ENCODE measurements at places on chromosomes 2 and 18. TPM values are rescaled to one million over a fixed set of nuclear protein-coding genes. Genes with fewer than 3 reads are reported as not detected.
A peak's percentile ranks its signal among the peaks of the same experiment; 100 is the strongest.

Gene ASB18
- total RNA-seq: 0.32 TPM

Gene PCARE
- total RNA-seq: 0.78 TPM

Gene SLC11A1
- 4.1 TPM for total RNA-seq

Gene ELOA2
- 0.16 TPM for total RNA-seq

Gene RGPD8
- 9.4 TPM for total RNA-seq

Gene DPYSL5
- total RNA-seq: 98.8 TPM

Gene CXCR1
- 0.28 TPM for total RNA-seq

Gene GNLY
- total RNA-seq: not detected

Gene PROC
- 2.7 TPM for total RNA-seq

Gene DCC
- total RNA-seq: 72.1 TPM

Gene GALR1
- 0.10 TPM for total RNA-seq

Gene SAG
- not detected for total RNA-seq

Gene LOXHD1
- 0.09 TPM for total RNA-seq

DNA sequence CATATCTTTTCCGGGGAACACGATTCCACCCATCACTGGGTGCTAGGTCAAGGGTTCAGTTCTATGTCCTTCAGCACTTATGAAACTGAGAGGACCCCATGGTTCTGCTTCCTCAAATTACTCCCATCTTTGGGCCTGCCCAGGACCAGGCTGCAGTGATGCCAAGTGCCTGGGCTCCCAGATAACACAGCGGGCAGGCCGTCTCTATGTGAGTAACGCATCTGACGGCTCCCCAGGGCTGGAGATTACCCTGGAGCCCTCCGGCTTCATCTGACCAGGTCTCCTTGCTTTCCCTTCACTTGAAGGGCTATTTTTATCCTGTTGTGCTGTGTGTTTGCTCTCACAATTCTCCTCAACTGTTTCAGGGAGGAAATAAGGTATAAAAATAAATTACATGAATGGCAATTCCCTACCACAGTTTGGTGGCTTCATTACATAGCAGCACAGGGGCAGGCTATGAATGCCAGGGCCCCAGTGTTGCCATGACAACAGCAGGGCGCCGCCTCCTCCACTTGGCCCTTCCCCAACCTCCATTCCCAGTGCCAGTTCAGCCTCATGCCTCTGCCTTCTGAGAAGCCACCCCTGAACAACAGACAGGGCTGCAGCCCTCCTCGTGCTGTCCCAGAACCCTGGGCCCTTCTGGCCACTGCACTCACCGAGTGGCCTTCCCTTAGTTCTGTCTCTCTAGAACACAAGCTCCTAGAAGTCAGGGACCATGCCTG is 25.4 kb upstream of the TMEM131 start:
- no peak for ATAC-seq

- ATAC-seq: peak; percentile 96
Observed at GRCh38 chr18:12076424-12077140, 17.1 kb upstream of the ANKRD62 start.

DNA sequence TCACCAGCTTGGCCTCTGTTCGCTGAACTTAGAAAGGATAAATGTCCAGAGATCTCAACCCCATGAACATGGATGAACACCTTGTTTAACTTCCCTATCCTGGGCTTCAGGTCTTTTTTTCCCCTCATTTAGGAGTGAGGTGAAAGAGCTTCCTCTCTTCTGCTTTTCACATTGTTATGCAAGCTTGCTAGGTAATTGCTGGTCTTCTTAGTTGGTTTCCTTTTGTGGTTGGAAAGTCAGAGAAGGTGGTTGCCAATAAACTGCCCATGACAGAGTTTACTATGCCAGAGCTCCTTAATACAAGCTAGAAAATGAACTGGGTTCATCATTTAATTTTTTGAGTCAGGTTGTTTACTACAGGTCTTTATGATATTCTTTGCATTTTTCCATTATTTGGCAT is 16.6 kb downstream of the SLC9A4 start:
- ATAC-seq: no peak

GRCh38 chr2:121955426-121955825 is 200.0 kb downstream of the TSN start:
- ATAC-seq: peak; percentile 93

GRCh38 chr2:222747526-222748160 is 76.2 kb downstream of the MOGAT1 start:
- peak; percentile 30 for ATAC-seq

DNA sequence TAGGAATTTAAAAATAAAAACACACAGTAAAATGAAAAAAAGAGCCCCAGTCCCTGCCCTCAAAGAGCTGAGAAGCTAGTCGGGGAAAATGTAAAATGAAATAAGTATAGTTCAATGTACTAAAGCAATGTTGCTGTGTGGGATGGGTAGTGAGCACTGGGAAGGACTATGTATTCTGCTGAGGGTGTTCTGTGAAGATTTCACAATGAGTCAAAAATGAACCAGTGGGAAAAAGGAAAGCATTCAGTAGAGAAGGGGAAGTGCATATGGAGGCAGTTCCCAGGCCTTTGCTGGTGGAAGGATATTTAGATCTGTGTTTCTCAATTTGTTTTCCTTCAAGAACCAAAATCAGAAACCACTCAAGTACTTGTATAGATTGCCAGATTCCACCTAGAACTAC is 1094.7 kb upstream of the KLHL29 start:
- no peak for ATAC-seq

- no peak for ATAC-seq
Observed at GRCh38 chr2:197075754-197076337, 149.3 kb upstream of the PGAP1 start.

GRCh38 chr2:172909454-172909853 is 166.2 kb upstream of the MAP3K20 start:
- no peak for ATAC-seq

GRCh38 chr2:1974397-1974796 is 230.1 kb upstream of the PXDN start:
- ATAC-seq: peak; percentile 17

DNA sequence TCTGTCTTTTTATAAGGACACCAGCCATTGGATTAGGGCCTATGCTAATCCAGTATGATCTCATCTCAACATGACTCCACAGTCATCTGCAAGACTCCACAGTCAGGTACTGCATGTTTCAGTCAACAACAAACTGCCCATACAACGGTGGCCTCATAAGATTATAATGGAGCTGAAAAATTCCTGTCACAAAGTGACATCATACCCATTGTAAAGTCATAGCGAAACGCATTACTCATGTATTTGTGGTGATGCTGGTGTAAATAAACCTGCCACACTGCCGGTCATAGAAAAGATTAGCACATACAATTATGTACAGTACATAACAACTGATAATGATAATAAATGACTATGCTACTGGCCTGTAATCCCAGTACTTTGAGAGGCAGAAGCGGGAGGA is 102.2 kb downstream of the TEX51 start:
- peak; percentile 98 for ATAC-seq

- no peak for ATAC-seq
Observed at GRCh38 chr2:202858601-202859000, 13.0 kb downstream of the ICA1L start.

DNA sequence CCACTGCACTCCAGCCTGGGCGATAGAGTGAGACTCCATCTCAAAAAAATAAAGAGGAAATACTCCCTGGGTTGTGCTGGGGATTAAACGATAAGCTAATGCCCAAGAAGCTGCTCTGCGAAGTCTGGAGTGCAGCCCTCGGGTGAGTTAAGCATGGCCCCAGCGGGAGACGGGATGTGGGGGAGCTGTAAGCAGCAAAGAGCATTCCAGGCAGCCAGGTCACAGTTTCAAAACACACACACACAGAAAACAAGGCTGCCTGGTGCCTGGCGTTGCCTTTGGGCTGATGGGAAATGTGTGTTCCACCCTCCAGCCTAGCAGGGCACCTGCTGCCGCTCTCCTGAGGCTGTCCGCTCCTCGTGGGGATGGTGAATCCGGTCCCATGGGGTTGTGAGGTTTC is 24.1 kb downstream of the ODC1 start:
- no peak for ATAC-seq

DNA sequence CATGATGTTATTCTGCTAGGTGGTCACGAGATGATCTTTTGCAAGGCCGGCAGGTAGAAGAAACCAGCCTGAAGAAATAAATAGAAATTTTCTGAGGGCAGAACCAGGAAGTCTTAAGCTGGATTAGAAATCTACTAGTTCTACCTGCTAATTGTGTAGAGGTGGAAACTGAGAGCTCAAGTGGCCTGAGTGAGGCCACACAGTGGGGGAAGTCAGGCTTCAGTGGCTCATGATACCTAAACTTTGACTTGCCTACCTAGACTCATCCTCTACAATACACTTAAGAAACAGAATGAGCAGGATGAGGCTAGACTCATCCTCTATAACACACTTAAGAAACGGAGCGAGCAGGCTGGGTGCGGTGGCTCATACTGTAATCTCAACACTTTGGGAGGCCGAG is 134.9 kb upstream of the NDUFV2 start:
- no peak for ATAC-seq

DNA sequence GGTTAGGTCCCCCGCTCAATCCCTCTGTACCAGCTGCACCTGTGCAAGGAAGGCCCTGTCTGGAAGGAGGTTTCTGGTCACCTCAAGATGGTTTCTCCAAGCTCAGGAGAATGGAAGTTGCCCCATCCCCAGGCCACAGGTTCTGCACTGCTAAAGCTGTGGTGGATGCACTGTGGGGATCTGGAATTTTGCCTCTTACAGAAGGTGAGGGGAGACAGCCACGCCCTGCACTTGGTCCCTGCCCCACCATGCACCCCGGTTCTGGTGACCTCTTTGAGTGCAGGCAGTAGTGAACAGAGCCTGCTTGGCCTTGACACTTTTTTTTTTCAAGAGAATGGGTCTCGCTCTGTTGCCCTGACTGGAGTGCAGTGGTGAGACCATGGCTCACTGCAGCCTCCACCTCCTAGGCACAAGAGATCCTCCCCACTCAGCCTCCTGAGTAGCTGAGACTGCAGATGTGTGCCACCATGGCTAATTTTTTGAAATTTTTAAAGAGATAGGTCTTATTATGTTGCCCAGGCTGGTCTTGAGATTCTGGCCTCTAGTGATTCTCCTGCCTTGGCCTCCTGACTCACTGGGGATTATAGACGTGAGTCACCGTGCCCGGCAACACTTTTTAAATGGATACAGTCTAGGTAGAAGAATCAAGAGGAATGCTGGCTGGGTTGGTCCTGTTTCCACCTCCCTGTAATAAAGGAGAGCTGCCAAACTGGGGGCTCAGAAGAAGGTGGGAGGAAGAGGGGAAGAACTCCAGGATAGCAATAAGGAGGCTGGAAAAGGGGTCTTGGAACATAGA is 5.8 kb upstream of the NT5DC4 start:
- no peak for ATAC-seq

DNA sequence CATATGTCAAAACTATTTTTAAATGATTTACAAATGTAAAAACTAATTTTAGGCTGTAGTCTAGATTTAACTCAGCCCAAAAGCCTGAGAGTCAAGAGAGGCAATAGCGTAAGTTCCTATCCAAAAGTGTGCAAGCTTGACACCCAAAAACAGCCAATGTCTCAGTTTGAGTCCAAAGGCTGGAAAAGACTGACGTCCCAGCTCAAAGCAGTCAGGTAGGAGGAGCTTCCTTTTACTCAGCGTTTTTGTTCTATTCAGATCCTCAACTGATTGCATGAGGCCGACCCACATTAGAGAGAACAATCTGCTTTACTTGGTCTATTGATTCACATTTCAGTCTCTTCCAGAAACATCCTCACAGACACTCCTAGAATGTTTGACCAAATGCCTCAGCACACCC is 51.8 kb downstream of the MYL12B start:
- no peak for ATAC-seq

GRCh38 chr2:48525269-48525943 is 4.5 kb upstream of the STON1 start:
- no peak for ATAC-seq

- ATAC-seq: no peak
Observed at GRCh38 chr18:23179416-23179815, 44.1 kb downstream of the CABLES1 start.

- peak; percentile 20 for ATAC-seq
Observed at GRCh38 chr18:79404567-79404910, 8.8 kb downstream of the NFATC1 start.

DNA sequence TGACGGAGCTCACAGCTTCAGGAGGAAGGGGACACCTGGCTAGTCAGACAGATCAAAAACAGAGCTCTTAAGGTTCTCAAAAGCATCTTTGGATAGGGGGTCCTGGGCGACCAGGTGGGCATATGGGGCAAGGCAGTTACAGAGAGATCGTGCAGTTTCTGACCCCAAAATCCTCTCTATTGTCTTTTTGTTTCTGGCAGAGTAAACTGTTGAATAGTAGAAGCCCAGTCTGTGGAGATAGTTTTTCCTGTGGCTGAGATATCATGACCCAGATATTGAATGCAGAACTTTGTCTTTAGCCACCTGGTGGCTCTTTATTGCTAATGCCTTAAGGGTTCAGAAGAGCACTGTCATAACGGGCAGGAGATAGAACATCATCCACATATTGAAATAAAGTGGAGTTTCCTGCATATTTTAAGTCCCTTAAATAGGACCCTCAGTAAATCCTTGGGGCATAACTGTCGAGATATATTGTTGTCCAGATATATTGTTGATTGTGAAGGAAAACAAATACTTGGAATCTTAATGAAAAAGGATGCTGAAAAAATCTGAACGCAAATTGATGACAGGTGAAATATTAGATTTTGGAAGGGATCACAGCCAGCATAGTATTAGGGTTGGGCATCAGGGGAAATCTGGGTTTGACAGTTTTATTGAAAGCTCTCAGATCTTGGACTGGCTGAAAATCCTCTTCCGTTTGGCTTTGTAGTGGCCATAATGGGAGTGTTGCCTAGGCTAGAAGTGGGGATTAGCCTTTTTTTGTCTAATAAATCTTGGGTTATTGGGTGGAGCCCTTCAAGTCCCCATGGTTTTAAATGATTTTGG is 14.1 kb upstream of the ZDBF2 start:
- ATAC-seq: peak; percentile 30

DNA sequence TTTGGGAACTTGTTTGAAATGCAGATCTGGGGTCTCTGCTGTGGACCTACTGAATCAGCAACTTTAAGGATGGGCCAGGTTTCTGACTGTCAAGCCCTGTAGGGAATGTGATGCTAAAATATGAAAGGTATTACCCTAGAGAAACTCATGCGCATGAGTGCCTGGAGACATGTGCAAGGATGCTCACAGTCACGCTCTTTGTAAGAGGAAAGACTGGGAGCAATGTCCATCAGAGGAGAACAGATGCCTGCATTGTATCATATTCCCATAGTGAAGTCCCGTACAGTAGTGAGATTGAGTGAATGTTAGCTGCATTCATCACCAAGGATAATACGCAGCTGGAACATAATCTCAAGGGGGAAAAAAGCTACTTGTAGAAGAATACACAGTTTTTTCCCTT is 14.1 kb downstream of the ZNF407 start:
- no peak for ATAC-seq

- ATAC-seq: no peak
Observed at GRCh38 chr2:102050854-102051391, 59.2 kb downstream of the IL1R2 start.

Data from motor neuron (in vitro differentiated cells).